CD8-positive, alpha-beta memory T cell (primary cell): ENCODE measurements at places on chromosomes 4 and X. TPM values are rescaled to one million over a fixed set of nuclear protein-coding genes. Genes with fewer than 3 reads are reported as not detected.

- no peaks in the 10 kb centered on the region for H3K4me1 ChIP-seq
- no peaks in the 10 kb centered on the region for H3K36me3 ChIP-seq
- no peaks in the 10 kb centered on the region for H3K27me3 ChIP-seq
- H3K27ac ChIP-seq = no peak overlapping the region
- DNase-seq = no peak
These were observed 137.1 kb downstream of the RELL1 start for GRCh38 chr4:37549041-37549440.

- no peak overlapping the region for H3K4me3 ChIP-seq
- H3K27me3 ChIP-seq = no peaks in the 10 kb centered on the region
- DNase-seq = no peak
- H3K27ac ChIP-seq = no peak overlapping the region
- H3K4me1 ChIP-seq = no peaks in the 10 kb centered on the region
These were observed 283.5 kb downstream of the EVC2 start for GRCh38 chr4:5424901-5425300.

DNA sequence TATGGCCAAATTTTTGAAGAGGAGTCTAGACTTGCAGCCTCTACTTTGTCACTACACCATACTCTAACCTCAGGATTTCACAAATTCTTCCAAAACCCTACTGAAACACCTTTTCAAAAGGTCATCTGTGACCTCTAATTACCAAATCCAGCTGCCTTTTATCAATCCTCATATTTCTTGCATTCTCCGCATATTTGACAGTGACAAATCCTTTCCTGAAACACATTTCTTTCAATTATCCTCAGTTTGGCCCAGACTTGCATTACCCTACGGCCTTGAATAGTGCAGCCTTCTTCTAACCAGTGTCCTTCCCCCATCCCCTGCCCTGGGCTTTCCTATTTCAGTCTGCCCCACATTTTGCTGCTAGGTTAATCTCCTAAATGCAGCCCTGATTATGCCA is 25.5 kb downstream of the MID2 start:
- no peak for DNase-seq
- H3K4me1 ChIP-seq = no peaks in the 10 kb centered on the region
- no peaks in the 10 kb centered on the region for H3K36me3 ChIP-seq
- no peak overlapping the region for H3K27ac ChIP-seq
- no peak overlapping the region for H3K4me3 ChIP-seq
- H3K27me3 ChIP-seq = no peaks in the 10 kb centered on the region

DNA sequence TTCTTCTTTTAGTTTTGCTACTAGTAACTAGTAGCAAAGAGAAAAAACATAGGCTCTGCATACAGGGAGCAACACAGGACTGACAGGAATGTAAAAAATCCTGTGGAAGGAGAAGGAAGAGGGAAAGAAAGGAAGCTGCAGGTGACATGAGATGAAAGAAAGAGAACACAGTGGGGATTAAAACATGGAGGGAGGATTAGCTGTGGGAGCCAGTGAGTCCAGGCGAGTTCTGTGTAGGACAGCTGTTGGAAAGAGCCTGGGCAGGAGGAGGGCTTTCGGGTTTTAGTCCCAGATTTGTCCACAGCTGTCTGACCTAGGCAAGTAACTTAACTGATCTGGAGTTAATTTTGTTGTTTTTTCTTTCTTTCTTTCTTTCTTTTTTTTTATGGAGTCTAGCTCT is 21.6 kb downstream of the CCNG2 start:
- H3K27ac ChIP-seq = no peak overlapping the region
- peaks cover 4% of the 10 kb centered on the region for H3K27me3 ChIP-seq
- DNase-seq = no peak
- H3K36me3 ChIP-seq = no peaks in the 10 kb centered on the region
- no peaks in the 10 kb centered on the region for H3K4me1 ChIP-seq

Gene COX18
- 27.6 TPM for total RNA-seq

Gene FRMPD3
- 0.22 TPM for total RNA-seq

Gene BMX
- total RNA-seq = not detected

Gene CNKSR2
- 5.8 TPM for total RNA-seq

Gene NWD2
- not detected for total RNA-seq
